PC-3 (cell line): ENCODE measurements at places on chromosomes 2 and 18. TPM values are rescaled to one million over a fixed set of nuclear protein-coding genes. Genes with fewer than 3 reads are reported as not detected.
A peak's percentile ranks its signal among the peaks of the same experiment; 100 is the strongest.

GRCh38 chr2:239609162-239609561 lies 208.3 kb upstream of the HDAC4 start:
- no peak for DNase-seq

- no peak for DNase-seq
Measured at GRCh38 chr2:24886691-24887304, 33.2 kb downstream of the ADCY3 start.

- DNase-seq, result no peak
Measured at GRCh38 chr18:69537183-69537582, 136.5 kb downstream of the DOK6 start.

- DNase-seq, result no peak
Measured at GRCh38 chr2:111936881-111937280, 38.5 kb downstream of the MERTK start.

DNA sequence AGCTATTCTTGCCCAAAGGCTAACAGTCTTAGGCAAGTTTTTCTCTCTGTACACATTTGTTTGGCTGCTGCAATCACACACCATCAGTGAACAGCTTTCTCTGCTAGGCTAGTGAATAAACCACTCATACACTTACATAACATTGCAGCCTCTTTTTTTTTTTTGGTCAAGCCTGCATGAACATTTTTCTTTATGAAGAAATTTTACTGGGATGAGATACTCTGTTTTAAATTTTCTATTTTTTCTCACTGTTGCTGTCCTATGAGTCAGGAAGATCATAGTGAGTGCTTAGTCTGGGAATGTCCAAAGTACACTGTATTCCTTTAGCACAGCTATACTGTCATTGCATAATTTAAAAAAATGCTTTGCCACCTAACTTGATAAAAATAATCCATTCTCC lies 58.5 kb downstream of the ROCK1 start:
- peak; percentile 16 for DNase-seq

DNA sequence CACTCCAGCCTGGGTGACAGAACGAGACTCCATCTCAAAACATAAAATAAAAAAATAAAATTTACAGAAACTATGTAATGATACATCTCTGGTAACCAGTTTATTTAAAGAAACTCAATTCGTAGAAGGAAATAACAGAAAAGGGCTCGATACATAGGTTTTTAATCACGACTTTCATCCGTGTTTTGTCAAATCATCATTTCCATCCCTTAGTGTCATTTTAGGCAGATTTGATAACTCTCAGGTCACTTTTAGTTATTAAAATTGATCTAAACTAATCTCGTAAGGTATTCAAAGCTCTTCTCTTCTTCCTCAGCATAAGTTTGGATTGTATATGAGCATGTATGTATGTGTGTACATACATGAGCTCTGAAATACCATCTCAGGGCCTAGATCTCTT lies 59.3 kb upstream of the SPTBN1 start:
- no peak for DNase-seq

DNA sequence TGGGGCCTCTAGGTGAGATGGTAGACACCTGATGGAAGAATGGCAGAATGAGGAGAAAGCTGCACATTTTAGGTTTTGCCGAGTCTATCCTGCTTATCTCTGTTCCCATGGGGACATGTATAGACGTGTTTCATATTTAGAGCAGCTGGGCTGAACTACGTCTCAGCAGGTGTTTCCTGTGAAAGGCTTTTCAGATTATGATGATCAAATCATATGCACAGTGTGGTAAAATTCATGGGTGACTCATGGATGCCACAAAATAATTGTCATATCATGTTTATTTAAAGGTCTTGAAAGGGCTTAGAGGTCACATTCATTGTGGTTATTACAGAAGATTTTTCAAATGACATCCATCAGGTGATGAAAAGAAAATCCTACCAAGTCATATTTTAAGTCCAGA lies 90.5 kb downstream of the ICOS start:
- DNase-seq, result peak; percentile 64

DNA sequence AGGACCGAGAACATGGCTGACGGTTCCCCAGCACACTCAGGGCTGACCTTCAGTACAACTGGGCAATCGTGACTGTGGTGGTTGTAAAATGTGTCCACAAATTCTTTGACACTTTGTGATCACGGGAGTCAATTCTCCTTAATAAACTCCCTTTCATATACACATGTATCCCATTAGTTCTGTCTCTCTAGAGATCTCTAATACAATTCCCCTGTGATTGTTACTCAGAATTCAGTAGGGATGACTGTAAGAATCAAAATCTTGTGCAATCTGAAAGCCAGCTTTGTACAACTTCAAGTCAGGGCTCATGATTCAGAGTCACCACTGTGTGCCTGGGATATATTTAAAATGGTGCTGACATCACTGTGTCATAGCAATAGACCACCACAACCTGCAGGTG lies 89.5 kb upstream of the LMAN1 start:
- DNase-seq, result no peak

ZNF396 gene
- 0.40 and 0.95 TPM in 2 replicates for total RNA-seq

NOP58 gene
- 90.0 and 112 TPM in 2 replicates for total RNA-seq

NGEF gene
- total RNA-seq, result 71.3 and 80.2 TPM in 2 replicates
